ENCODE measurements at places on chromosomes 1 and 21. TPM values are rescaled to one million over a fixed set of nuclear protein-coding genes. Genes with fewer than 3 reads are reported as not detected.
A peak's percentile ranks its signal among the peaks of the same experiment; 100 is the strongest.

- H3K27ac ChIP-seq: no peak overlapping the region
- DNase-seq: no peak
- no peaks in the 10 kb centered on the region for H3K4me1 ChIP-seq
- no peak overlapping the region for H3K4me3 ChIP-seq
These were observed 31.1 kb upstream of the PDE9A start for GRCh38 chr21:42622284-42622683.

GRCh38 chr1:169909499-169909898 lies 15.8 kb upstream of the SCYL3 start:
- H3K27me3 ChIP-seq: no peaks in the 10 kb centered on the region
- H3K36me3 ChIP-seq: no peaks in the 10 kb centered on the region
- H3K4me1 ChIP-seq: no peaks in the 10 kb centered on the region
- no peak overlapping the region for H3K4me3 ChIP-seq
- no peak for DNase-seq
- H3K27ac ChIP-seq: no peak overlapping the region

The FAM151A gene
- 0.10 TPM for total RNA-seq

- no peak overlapping the region for H3K4me3 ChIP-seq
- H3K36me3 ChIP-seq: no peaks in the 10 kb centered on the region
- DNase-seq: no peak
- no peaks in the 10 kb centered on the region for H3K4me1 ChIP-seq
- no peaks in the 10 kb centered on the region for H3K27me3 ChIP-seq
These were observed 31.0 kb upstream of the MAN1A2 start for GRCh38 chr1:117336088-117336817.

DNA sequence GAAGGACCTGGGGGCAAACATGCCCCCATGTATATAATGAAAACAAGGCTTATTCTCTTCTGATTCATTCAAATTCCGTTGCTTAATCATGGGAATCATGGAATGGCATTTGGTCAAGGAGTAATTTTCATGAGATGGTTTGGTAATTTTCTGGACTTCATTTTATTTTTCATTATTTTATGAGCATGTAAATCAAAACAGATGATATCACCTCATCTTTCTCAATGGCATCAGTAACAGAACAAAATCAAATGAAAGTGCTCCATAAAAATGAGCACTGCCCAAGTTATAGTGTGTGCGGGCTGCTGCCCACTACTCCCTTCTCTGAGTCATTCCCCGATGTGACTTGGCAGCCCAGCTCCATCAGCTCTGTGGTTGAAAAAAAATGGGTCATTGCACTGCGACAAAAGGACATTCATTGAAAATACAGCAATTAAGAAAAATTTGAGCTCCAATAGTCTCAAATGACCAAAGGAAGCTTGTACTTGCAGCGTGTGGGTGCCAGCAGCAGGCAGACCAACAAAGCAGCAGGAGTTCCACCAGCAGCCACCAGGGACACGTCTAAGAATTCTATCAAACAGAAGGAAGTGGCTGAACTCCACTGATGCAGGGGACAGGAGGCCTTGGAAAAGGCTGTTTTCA lies 84.3 kb upstream of the VAV3 start:
- no peaks in the 10 kb centered on the region for H3K27me3 ChIP-seq
- no peak overlapping the region for H3K27ac ChIP-seq
- peak; percentile 65 for DNase-seq
- H3K36me3 ChIP-seq: no peaks in the 10 kb centered on the region
- H3K4me3 ChIP-seq: no peak overlapping the region

DNA sequence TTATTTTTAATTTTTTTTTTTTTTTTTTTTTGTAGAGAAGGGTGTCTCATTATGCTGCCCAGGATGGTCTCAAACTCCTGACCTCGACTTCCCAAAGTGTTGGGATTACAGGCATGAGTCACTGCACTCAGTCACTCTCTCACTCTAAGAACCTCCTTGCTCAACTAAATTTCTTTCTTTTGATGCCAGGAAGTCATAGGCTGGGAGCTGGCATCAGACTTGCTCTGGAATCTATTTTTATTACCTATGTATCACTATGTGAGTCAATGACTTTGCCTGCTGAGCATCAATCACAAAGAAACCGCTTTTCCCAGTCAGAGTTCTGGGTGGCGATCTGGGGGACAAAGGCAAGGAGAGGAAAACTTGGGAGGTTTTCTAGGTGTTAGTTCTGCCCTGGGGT lies 35.5 kb upstream of the PARP1 start:
- DNase-seq: no peak
- peaks cover 43% of the 10 kb centered on the region for H3K4me1 ChIP-seq
- H3K4me3 ChIP-seq: no peak overlapping the region
- H3K27ac ChIP-seq: no peak overlapping the region

- H3K27me3 ChIP-seq: no peaks in the 10 kb centered on the region
- no peaks in the 10 kb centered on the region for H3K36me3 ChIP-seq
- no peak overlapping the region for H3K4me3 ChIP-seq
- H3K4me1 ChIP-seq: no peaks in the 10 kb centered on the region
- no peak for DNase-seq
These were observed 37.6 kb upstream of the CHRM3 start for GRCh38 chr1:239348635-239349353.

DNA sequence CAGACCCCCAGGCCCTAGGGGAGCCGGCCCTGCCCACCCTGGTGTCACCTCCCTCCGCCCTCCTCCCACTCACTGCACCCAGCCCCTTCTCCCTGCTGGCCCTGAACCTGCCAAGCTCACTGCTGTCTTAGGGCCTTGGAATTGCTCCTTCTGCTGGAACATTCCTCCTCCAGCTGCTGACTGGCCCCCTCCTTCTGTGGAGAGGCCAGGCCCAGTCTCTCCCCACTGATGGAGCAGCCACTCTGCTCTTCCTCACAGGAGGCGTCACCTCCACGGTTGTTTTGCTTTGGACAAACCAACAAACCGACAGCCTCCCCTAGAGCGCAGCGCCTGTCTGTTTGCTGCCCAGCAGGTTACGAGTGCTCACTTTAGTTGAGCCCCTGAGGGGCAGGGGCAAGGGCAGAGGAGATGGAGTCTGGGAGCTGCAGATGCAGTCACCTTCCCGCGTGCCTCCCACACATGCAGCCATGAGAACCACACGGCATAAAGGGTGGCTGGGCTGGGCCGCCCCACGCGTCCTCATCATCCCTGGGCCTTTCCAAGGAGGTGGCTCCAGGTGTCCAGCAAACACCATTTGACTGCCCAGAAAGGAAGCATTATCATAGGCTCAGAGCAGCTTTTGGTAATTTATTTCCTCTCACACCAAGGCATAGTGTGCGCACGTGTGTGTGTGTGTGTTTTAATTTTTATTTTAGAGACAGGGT lies 9.4 kb downstream of the OXCT2 start:
- no peak overlapping the region for H3K4me3 ChIP-seq
- no peak for DNase-seq
- no peaks in the 10 kb centered on the region for H3K4me1 ChIP-seq
- no peaks in the 10 kb centered on the region for H3K27me3 ChIP-seq
- no peak overlapping the region for H3K27ac ChIP-seq

The PDXK gene
- 56.7 TPM for total RNA-seq

DNA sequence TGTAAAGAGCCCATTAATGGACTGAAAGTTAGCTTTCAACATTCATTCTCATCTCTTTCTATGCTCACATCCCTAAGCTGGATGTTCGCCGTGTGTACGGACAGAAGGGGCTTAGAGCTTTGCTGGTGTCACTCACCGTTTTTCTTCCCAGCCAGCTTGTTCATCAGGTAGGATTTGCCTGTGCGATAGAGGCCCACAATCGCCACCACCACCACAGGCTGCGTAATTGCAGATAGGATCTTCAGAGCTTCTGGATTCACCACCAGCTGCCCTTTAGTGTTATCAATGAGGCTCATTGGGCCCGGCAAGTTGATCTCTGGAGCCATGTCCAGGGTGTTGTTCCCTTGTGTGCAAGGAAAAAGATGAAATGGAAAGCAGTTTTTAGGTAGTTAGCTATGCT lies 4.3 kb downstream of the GBP2 start:
- no peaks in the 10 kb centered on the region for H3K36me3 ChIP-seq
- no peak for DNase-seq
- no peaks in the 10 kb centered on the region for H3K4me1 ChIP-seq
- H3K27me3 ChIP-seq: no peaks in the 10 kb centered on the region
- no peak overlapping the region for H3K27ac ChIP-seq

The SNRPE gene
- 105 TPM for total RNA-seq

The JAM2 gene
- total RNA-seq: 4.9 TPM

DNA sequence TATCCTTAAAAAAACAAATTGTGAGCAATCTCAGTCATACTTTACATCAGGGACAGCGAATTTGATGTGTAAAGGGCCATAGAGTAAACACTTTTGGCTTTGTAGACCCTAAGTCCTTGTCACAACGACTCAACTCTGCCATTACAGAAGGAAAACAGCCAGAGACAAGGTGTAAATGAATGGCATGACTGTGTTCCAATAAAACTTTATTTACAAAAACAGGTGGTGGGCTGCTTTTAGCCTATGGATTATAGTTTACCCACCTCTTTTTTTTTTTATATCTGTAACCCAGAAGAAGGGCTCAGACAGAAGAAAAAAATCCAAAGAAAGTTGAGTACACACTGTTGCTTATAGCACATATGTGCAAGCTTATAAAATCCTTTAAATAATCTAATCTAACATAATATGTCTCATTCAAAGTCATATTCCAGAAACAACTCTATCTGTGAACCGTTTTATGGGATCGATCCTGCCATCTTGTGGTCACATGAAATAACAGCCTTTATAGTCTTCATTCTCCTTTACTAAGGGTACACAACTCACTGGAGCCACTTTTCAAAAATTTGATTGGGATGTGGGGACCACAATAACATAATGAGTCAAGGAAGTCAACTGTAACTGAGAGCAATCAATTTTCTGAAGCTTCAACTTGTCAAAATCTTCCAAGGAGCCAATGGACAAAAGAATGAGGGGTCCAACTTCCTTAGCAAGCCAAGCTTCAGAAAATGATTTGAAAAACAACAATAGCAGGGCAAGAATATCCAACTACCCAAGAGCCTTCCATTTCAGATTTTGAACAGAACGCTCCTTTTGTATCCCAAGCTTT lies 142.2 kb upstream of the KRTAP19-8 start:
- DNase-seq: peak; percentile 69
- H3K4me1 ChIP-seq: peaks cover 6% of the 10 kb centered on the region
- no peaks in the 10 kb centered on the region for H3K36me3 ChIP-seq
- H3K27me3 ChIP-seq: no peaks in the 10 kb centered on the region
- no peak overlapping the region for H3K27ac ChIP-seq
- no peak overlapping the region for H3K4me3 ChIP-seq

GRCh38 chr21:32186804-32187203 lies 92.0 kb downstream of the MIS18A start:
- no peak overlapping the region for H3K4me3 ChIP-seq
- no peaks in the 10 kb centered on the region for H3K36me3 ChIP-seq
- H3K27me3 ChIP-seq: no peaks in the 10 kb centered on the region
- no peak overlapping the region for H3K27ac ChIP-seq
- DNase-seq: no peak
- H3K4me1 ChIP-seq: no peaks in the 10 kb centered on the region

The RNU1-2 gene
- under 0.01 TPM for total RNA-seq

GRCh38 chr1:212315184-212315583 lies 30.0 kb downstream of the PPP2R5A start:
- H3K4me3 ChIP-seq: no peak overlapping the region
- no peaks in the 10 kb centered on the region for H3K27me3 ChIP-seq
- peak overlapping the region; percentile 34 for H3K27ac ChIP-seq
- H3K36me3 ChIP-seq: no peaks in the 10 kb centered on the region
- DNase-seq: no peak

GRCh38 chr1:24871306-24871901 lies 58.7 kb downstream of the RUNX3 start:
- no peaks in the 10 kb centered on the region for H3K27me3 ChIP-seq
- H3K36me3 ChIP-seq: no peaks in the 10 kb centered on the region
- no peaks in the 10 kb centered on the region for H3K4me1 ChIP-seq
- H3K4me3 ChIP-seq: no peak overlapping the region
- no peak for DNase-seq
- H3K27ac ChIP-seq: no peak overlapping the region

DNA sequence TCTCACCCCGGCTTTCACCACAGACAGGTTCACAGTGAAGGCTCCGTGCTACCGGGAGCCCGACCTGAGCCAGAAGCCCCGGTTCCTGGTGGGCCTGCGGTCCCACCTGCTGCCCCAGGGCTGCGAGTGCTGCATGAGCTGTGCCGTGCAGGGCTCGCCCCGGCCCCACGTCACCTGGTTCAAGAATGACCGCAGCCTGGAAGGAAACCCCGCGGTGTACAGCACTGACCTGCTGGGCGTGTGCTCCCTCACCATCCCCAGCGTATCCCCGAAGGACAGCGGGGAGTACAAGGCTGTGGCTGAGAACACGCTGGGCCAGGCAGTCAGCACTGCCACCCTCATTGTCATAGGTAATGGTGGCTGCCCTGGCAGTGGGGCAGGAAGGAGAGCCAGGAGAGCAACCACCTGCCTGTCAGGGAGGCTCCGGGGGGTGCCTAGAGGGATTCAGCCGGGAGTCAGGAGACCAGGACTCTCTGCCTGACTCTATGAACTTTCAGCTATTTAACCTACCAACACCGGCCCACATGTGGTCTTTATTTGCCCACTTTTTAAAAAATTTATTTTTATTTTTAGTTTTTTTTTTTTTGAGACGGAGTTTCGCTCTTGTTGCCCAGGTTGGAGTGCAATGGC lies 36.4 kb downstream of the IGFN1 start:
- no peaks in the 10 kb centered on the region for H3K36me3 ChIP-seq
- H3K27ac ChIP-seq: no peak overlapping the region
- no peak overlapping the region for H3K4me3 ChIP-seq
- no peak for DNase-seq
- H3K27me3 ChIP-seq: no peaks in the 10 kb centered on the region

The RAB7B gene
- not detected for total RNA-seq

DNA sequence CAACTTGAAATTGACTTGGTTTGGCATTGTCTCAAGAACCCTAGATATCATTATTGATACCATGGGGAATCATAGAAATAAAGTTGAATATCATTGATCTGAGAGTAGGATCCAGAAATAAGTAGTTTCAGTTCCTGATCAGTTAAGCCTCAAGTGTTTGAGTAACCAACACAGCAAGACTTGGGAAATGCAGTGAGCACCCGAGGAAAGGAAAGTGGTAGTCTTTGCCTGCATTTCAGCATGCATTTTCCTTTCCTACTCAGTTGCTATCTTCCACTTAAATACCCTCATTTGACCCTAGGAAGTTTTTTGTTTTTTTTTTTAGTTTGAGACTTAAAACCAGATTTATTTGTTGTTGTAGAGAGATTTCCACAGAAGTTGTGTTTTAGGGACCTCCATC lies 18.9 kb downstream of the CLEC20A start:
- no peak for DNase-seq
- no peaks in the 10 kb centered on the region for H3K27me3 ChIP-seq
- H3K4me1 ChIP-seq: peaks cover 21% of the 10 kb centered on the region
- no peak overlapping the region for H3K4me3 ChIP-seq
- peaks cover 17% of the 10 kb centered on the region for H3K36me3 ChIP-seq
- peak overlapping the region; percentile 43 for H3K27ac ChIP-seq

GRCh38 chr1:235863699-235864093 lies 3.0 kb downstream of the LYST start:
- no peak for DNase-seq
- peaks cover 8% of the 10 kb centered on the region for H3K4me1 ChIP-seq
- peaks cover 27% of the 10 kb centered on the region for H3K27me3 ChIP-seq
- H3K27ac ChIP-seq: no peak overlapping the region
- H3K36me3 ChIP-seq: no peaks in the 10 kb centered on the region
- no peak overlapping the region for H3K4me3 ChIP-seq

The NUF2 gene
- 37.6 TPM for total RNA-seq
